ENCODE measurements at places on chromosomes 6 and 20.
A peak's percentile ranks its signal among the peaks of the same experiment; 100 is the strongest.

DNA sequence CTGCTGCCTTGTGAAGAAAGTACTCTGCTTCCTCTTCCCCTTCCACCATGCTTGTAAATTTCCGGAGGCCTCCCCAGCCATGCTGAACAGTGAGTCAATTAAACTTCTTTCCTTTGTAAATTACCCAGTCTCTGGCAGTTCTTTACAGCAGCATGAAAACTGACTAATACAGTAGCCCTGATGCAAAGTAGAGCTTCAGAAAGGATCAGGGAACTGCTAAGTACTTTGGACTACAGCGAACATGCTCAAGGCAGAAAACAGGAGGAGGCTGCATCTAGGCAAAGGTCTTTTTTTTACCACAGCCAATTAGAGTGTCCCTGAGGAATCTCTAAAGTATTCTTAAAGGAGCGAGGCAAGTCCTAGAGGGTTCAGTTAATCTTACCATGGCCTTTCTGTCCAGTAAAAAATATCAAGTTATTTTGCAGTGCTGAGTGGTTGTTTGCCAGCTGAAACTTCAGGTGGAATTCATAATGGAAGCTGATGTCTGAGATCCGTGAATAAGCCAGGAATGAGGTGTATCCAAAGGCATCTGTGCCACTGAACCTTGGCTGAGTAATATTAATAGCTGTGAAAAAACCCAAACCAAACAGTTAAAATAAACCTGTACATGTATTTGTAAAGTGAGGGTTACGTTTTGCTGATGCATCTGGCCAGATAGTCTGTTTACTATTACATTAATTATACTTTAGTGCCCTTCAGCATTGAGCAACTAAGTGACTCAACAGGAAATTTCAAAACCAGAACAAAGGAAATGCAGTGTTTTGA lies 170.4 kb downstream of the PHF3 start:
- no peak for DNase-seq

GRCh38 chr6:8738951-8739350 lies 303.6 kb upstream of the SLC35B3 start:
- no peak for DNase-seq

DNA sequence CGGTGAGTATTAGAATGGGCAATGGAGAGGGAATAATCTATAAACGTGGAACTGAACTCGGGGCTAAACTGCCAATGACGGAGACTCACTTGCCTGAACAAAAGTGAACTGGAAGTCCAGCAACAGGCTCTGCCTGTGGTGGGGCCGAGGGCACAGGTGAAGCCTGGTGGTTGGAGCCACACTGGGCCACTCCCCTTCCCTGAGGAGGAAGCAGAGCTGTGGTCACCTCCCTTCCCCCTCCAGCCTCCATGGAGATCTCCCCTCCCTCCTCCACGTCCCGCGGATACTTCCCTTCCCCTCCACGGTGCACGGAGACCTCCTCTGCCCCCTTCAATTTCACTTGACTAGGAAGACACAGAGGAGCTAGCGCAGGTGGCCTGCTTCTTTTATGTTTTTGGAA lies 14.7 kb upstream of the DSP start:
- DNase-seq = no peak

GRCh38 chr6:24126586-24127192 lies 674 bp downstream of the NRSN1 start:
- DNase-seq = no peak

DNA sequence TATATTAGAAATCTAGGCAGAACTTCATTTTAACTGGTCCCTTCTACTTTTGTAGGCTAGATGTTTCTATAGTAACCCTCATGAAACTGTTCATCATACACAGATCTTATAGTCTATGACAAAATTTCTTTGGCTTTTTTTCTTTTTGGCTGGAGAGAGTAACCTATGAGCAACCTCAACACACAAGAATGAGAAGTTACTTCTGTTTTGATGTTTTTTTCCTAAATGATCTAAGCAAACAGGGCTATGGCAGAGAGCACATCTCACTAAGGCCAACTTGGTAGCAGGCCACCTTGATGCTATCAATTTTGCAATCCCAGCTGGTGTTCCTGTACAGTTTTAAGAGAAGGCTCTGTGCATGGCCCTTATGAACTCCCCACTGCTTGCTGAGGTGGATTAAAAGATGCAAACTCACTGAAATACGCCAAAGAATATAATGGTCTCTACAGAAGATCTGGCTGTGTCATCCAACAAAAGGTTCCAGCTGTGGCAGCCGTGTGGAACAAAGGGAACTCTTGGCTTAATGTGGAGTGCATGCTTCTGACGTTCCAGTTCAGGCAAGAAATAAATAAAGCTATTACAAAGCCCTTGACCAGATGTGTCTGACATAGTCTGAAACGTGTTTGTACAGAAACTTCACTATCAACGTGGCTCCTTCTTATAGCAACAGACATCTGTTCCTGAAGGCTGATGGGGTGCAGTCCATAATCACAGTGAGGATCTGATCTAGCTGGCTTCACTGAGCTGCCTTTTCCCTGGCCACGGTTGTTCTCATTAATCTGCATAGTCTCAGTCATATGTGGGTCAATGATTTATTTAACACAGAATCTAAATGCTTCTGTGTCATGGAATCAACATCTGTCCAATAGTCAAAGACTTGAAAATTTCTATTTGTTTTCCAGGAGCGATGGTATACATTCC lies 481.1 kb downstream of the BMP2 start:
- DNase-seq = no peak

GRCh38 chr6:120938164-120938875 lies 396.0 kb downstream of the TBC1D32 start:
- DNase-seq = no peak

DNA sequence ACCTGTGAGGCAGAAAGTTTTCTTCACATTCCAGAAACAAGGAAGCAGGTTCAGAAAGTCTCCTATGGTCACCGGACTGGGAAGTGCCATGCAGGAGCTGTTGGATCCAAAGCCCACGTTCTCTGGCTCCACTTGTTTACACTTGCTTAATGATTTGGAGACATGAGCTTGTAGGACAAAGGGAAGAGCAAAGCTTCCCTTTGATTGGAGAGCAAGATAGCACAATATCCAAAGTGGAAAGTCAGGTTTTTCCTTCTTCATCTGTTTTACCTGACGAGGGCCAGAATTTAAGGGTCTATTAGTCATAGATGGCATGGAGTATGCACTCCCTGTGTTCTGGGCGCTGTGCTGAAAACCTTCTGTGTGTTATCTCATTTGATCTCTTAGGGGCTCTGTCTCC lies 81.2 kb downstream of the PDE7B start:
- DNase-seq = no peak

- no peak for DNase-seq
Measured at GRCh38 chr6:11824986-11825385, 46.4 kb upstream of the ADTRP start.

- no peak for DNase-seq
Measured at GRCh38 chr20:22904386-22904785, 130.7 kb upstream of the SSTR4 start.

DNA sequence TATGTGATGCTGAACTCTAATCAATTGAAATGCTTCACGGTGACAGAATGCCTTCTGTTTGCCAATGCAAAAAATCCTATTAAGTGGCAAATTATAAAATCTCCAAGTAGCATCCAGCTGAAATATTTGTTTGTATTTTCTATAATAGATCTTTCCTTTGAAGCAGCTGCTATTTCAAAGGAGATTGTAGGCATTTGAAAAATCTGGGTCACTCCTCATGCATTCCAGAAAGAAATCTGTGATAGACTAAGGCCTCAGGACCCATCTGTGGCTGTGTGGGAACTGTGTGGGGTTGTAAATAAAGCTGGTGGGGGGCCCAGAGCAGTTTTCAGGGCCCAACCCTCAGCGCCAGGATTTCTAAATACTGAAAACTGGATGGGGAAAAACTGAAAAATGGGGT lies 216.9 kb upstream of the ARG1 start:
- DNase-seq = no peak

DNA sequence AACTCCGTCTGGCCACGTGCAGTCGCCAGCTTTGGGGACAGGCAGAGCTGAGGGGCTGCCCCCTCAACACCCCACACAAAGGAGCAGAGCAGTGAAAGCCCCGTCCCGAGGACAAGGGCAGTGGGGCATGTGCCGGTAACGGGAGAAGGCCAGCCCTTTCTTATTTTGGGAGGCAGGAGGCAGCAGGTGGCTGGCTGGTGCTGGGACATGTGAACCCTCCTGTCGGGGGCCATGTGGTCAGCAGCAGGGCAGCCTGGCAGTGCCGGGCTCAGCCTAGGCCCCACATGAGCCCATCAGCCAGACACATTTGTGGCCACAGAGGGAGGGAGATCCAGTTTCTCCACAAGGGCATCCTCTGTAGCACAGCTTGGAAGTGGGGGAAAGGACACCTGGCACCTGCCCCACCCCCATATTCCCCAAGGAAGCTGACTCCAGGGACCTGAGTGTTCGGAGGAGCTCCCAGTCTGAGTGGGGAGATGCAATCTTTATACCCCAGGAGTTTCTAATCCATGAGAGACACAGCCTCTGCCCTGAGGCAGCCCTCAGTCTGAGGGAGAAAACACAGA lies 137.6 kb downstream of the MRPL14 start:
- DNase-seq = no peak

- DNase-seq = no peak
Measured at GRCh38 chr6:10431423-10432164, 16.7 kb upstream of the TFAP2A start.

DNA sequence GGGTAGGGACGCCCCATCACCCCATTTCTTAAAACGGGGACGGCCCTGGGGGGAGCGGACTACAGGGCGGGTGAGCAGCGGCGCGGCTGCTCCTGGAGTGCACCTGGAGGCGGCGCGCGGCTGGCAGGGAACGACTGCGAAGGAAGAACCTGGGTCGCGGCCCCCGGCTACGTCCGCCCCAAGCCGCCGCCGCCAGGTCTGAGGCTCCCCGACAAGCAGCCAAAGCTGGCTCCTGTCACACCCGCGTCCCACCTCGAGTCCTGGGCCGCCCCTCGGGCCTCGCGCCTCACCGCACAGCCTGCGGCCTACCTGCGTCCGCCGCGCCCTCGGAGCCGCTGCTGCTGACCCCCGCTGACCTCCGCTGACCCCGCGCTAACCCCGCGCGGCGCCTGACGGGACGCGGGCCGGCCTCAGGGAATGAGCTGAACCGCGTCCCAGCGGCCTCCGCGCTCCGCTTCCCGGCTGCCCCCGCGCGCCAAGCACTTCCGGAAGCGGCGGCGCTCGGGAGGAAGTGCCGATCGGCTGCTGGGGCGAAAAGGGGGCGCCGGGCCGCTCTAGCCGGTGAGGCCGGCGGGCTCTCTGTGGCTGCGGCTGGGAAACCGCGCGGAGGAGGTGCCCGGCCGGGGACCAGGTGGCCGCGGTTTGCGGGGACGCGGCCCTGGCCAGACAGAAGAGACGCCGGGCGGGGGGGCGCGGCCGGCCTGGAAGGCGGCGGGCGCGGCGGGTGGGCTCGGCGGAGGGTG lies at the start of the genes ARFRP1 and ZGPAT:
TSS of gene ARFRP1 (minus strand) at position 419 of the 743 bp plus-strand sequence. CDS start 885 bp downstream, outside the sequence.
TSS of gene ZGPAT (plus strand) at position 482 of the 743 bp plus-strand sequence. CDS start 542 bp downstream, outside the sequence.
- DNase-seq = peak; percentile 94

DNA sequence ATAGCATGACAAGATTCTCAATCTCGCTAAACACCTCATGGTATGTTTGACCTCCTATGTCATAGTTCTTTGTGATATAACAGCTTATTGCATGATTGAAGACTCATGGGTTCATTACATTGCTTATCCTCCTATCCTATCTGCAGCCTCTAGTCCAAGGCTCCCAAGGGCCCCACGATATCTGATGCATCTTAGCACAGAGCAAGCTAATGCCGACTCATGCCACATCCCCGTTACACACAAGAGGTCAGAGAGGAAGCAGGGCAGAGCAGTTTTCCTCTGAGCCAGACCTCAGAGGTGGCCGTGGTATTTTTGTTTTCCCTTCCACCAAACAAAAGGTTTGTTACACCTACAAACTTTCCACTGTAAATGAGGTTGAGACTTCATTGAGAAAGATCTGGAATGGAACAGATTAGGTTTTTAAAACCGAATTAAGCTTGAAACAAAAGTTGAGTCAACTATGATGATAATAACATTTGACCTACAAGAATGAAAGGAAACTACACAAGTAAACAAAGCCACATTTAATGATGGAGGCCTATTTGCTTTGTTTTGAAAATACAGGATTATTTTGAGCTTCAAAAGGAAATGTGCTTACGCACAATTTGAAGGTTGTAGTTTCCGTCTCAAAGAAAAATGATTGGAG lies 133.9 kb upstream of the MYLIP start:
- no peak for DNase-seq

GRCh38 chr6:15527838-15528617 lies 134.8 kb downstream of the DTNBP1 start:
- DNase-seq = no peak

DNA sequence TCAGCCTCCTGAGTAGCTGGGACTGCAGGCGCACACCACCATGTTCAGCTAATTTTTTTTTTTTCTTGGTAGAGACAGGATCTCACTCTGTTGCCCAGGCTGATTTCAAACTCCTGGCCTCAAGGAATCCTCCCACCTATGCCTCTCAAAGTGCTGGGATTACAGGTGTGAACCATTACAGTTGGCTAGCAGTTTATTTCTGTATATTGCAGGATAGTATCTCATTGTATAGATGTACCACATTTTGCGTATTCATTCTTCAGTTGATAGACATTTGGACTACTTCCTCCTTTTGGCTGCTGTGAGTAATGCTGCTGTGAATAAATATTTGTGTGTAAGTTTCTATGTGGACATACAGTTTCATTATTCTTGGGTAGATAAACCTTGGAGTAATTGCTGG lies 32.9 kb downstream of the ASXL1 start:
- DNase-seq = no peak

DNA sequence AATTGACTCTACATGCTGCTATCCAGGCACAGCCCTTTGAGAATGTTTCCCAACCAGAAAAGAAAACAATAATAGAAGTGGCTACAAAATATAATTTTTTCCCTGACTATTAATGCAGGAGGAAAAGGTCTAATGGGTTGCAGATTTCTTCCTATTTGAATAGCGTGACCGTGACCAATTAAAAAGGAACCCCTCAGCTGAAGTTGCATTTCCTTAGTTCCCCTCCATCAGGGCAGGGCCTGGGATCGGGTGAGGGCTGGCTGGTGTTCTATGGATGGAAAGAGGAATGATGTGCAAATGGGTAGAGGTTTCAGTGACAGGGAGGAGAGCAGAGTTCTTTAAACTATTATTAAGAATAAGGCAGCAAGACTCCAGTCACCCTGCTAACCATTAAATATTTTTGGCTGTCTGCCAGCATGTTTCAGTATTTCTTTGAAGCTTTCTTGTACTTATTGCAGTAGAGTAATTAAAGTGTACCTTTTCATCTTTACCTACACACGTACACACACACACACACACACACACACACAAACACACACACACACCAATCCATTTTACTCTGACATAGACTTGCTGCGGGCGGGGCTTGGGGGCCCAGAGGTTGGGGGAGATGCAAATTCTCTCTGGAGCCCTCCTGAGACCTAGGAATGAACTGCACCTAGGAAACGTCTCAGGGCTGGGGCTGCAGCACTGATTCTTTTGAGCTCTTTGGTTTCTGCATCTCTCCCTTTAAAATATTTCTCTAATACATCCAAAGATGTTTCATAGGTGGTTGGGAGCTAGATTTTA lies 154.8 kb upstream of the SLC35B3 start:
- peak; percentile 0 for DNase-seq

- peak; percentile 24 for DNase-seq
Measured at GRCh38 chr6:135280375-135281136, 99.4 kb downstream of the MYB start.

- DNase-seq = peak; percentile 19
Measured at GRCh38 chr6:50822078-50822476, 3.4 kb downstream of the TFAP2B start.

Data from SHP77 (cell line).